ENCODE measurements at places on chromosomes 16 and 17. TPM values are rescaled to one million over a fixed set of nuclear protein-coding genes. Genes with fewer than 3 reads are reported as not detected.

KRTAP4-1 gene
- total RNA-seq = not detected

DNA sequence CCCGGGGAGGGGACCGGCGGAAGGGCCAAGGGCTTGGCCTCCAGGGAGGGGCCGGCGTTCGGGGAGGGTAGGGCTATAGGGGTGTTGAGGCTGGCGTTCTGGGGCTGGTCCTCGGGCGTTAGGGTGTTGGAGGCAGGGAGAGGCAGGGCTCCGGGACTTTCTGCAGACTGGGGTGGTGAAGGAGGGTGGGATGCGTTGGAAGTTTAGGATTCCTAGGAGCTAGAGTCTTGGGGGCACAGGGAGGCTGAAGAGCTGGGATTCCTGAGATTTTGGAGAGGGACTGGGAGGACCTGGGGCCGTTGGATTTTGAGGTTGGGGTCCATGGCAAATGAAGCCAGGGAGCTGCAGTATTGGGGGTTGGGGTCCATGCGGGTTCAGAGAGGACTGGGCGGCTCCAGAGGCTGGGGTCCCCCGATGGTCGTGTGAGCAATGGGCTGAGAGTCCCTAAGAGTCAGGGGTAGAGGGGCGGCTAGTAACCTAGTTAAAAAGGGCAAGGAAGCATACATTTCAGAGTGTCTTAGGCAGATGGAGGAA lies 740 bp downstream of the NFATC2IP start:
- peak overlapping the region; percentile 88 for H3K4me3 ChIP-seq
- H3K27ac ChIP-seq = peak overlapping the region; percentile 81
- no peak for DNase-seq
- H3K4me1 ChIP-seq = peaks cover 37% of the 10 kb centered on the region
- peaks cover 46% of the 10 kb centered on the region for H3K36me3 ChIP-seq

GRCh38 chr17:5703736-5704135 lies 119.4 kb upstream of the NLRP1 start:
- no peaks in the 10 kb centered on the region for H3K36me3 ChIP-seq
- no peaks in the 10 kb centered on the region for H3K4me1 ChIP-seq
- H3K27me3 ChIP-seq = peaks cover 13% of the 10 kb centered on the region

GRCh38 chr16:24077966-24078365 lies 178.2 kb upstream of the CACNG3 start:
- H3K27me3 ChIP-seq = no peaks in the 10 kb centered on the region
- no peaks in the 10 kb centered on the region for H3K36me3 ChIP-seq
- H3K27ac ChIP-seq = no peak overlapping the region

DNA sequence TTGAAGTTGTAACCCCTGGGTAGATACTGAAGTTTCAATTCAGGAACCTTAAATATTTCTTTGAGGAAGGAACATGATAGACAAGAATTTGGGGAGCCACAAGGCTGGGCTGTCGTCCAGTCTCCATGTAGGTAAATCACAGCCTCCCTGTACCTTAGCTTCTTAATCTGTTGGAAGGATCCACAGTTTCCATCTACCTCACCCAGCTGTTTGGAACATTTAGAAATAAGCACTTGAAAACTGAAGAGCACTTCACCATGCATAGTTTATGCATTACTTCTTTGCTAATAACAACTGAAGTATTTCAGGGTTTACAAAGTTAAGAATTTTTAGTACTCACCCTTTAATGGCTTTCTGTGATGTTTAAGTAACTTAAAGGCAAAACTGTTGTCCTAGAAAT lies 17.2 kb downstream of the TXNDC11 start:
- peaks cover 30% of the 10 kb centered on the region for H3K4me1 ChIP-seq
- H3K27me3 ChIP-seq = no peaks in the 10 kb centered on the region
- H3K27ac ChIP-seq = no peak overlapping the region
- peaks cover 73% of the 10 kb centered on the region for H3K36me3 ChIP-seq

GRCh38 chr16:87648236-87648635 lies 45.9 kb downstream of the JPH3 start:
- no peak overlapping the region for H3K4me3 ChIP-seq
- peaks cover 4% of the 10 kb centered on the region for H3K27me3 ChIP-seq
- no peak overlapping the region for H3K27ac ChIP-seq
- no peaks in the 10 kb centered on the region for H3K36me3 ChIP-seq
- no peak for DNase-seq

DNA sequence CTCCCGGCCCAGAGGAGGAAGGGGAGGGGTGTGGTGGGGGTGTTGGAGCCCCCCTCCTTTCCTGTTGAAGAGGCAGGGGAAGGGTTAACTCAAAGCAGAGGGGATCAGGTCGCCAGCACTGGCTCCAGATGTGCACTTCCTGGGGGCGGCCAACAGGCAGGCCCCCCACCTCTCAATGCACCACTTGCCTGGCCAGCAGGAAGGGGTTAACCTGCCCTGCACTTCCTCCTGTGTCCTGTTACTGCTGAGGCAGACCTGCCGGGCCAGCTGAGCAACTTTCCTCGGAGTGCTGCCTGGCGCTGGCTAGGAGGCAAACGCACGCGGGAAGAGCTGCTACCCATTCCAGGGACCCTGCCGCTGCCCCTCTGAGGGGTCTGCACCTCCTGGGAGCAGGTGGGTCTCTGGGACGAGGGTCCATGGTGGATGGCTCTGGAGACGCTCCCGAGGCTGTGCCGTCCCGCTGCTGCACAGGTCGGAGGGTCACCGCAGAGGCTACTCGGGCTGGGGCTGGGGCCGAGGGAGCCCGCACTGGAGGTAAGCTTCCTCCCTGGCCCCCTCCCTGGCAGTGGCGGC lies at the start of gene EPN3:
Gene EPN3 (plus strand): TSS at position 284 of the 573 bp plus-strand sequence. CDS start 3,822 bp downstream, outside the sequence.
- H3K27me3 ChIP-seq = peaks cover 54% of the 10 kb centered on the region
- no peaks in the 10 kb centered on the region for H3K36me3 ChIP-seq
- no peak for DNase-seq
- no peak within 1 kb of the TSS for H3K27ac ChIP-seq

Data from activated CD4-positive, alpha-beta memory T cell treated with anti-CD3 and anti-CD28 coated beads, Interleukin-2, amount 10 ng/mL, durations not matched to agents 7 days and 5 days (primary cell).